Suppressor macrophage treated with lipopolysaccharide for 1 hour (primary cell): ENCODE measurements at places on chromosomes 16 and 17.

DNA sequence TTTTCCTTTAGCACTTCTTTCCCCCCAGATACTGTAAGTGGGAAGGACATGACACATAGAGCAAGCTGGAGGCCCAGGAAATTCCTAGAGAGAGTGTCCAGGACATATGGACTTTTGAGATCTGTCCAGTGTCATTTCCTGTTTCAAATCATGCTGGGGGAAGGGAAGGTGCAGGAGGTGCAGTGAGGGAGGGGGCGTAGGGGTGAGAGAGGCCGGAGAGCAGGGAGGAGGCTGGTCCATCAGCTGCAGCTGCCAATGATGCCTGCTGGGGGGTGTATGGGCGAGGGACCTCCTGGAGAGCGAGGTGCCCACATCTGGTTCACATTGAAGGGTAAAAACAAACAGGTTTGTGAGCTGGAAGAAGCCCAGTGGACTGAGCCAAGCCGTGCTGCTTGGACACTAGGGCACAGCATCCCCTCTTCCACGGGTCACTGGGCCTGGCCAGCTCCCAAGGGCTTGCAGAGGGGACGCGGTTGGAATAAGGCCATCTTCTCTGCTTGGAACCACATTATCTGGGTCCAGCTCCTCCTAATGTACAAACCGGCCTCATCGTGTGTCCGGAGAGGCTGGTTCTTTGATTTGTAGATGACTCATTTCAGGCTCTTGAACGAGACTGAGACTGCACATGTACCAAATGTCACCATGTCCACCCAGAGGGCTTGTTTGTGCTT, 70.4 kb upstream of the SMURF2 start:
- peak; percentile 25 for DNase-seq

DNA sequence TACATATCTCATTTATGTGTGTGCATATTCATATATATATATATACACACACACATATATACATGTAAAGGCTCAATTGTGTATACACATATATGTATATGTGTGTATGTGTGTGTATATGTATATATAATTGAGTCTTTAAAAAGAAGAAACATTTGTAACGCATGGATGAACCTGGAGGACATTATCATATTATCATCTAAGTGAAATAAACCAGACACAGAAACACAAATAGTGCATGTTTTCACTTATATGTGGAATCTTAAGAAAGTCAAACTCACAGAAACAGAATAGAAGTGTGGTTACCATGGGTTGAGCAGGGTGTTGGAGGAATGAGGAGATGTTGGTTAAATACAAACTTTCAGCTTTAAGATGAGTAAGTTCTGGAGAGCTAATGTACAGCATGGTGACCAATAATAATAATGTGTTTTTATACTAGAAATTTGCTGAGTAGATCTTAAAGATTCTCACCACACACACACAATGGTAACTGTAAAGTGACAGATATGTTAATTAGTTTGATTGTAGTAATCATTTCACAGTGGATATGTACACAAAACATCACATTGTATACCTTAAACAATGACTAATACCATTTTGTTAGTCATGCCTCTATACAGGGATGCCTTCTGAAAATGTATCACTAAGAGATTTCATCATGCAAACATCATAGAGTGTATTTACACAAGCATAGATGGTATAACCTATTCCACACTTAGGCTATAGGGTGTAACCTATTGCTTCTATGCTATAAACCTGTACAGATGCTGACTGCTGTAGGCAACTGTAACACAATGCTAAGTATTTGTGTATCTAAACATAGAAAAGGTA, 132.6 kb upstream of the CACNG5 start:
- peak; percentile 19 for DNase-seq

DNA sequence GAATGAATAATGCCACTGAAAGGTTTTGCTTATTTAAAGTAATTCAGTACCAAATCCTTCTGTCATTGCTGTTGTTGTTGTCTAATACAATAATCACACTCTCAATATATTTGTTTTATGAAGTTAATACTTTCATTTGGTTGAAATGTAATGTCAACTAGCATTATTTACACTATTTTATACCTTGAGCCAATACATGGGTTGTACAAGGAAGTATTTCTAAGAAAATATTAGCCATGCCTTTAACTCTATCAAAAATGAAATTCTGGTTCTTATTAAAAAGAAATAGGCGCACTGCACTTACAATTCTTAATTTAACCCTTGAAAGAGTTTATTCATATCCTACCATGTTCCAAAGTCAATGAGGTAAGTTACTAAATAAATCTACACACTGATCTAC, 17.6 kb upstream of the ABCA10 start:
- no peak for DNase-seq

GRCh38 chr17:4232168-4232813, 31.5 kb downstream of the ANKFY1 start:
- no peak for DNase-seq

DNA sequence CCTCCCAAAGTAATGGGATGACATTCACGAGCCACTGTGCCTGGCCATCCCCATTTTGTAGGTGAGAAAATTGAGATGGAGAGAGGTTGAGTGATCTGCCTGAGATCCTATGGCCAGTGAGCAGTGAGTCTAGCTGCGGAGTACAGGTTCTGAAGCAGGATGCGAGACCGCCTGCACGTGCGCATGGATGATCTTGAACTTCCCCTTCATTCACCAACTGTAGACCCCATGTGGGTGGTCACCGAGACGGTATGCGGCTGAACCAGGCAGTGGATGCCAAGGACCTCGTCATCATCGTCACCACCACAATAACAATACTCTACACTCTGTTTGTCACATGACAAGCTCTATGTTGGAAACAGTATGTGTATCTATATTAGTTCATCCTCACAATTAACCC, 6.2 kb upstream of the SPNS3 start:
- no peak for DNase-seq

DNA sequence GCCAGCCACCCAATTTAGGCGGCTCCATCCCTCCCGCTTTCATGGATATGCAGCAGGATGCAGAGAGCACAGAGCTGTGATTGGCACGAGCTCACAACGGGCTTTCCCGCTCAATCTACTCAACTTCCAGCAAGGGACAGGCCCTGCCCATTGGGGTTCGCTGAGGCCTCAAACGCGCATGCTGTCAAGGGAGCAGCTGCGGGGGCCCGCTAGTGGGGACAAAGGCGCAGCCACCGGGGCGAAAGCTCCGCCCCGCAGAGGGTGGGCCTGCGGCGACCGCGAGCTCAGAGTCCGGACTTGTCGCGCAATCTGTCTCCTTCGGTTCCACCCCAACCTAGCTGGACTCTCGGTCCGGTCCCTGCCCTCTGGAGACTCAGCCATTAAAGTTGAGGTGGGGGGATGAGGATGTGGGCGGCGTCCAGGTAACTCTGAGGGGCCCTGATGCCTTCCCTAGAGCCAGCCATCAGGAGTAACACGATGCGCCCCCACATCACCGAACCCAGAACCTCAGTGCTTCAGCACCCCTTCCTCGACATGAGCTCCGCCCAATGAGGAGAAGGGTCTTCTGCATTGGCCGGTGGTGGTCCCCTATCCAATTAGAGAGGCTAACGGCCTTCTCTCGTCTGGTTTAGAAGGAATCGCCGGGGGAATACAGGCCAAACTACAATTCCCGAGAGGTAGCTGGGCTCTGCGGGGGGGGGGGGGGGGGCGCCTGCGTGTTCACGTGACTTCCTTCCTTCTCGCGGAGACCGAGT, 489 bp upstream of the NFATC3 start:
- peak; percentile 90 for DNase-seq

DNA sequence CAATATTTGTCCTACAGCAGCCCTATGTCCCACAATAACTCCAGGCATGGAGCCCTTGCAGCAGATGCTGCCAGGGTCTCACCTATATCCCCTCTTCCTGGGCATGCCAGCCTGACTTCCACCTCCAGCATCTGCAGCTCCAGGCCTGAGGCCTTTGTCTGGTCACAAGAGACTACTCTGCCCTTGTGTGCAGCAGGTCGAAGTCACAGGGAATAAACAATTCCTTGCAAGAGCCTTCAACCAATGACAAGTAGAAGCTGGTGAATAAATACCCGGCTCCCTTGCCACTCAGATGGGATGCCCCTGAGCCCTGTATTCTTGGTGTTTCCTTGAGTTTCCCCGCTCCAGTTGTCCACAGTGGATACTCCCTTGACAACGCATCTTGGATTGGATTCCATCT, 23.0 kb downstream of the CES1 start:
- DNase-seq: no peak

- DNase-seq: no peak
Observed at GRCh38 chr17:46949291-46950174, 26.6 kb downstream of the GOSR2 start.

GRCh38 chr17:63039342-63039741, 73.3 kb downstream of the TANC2 start:
- DNase-seq: no peak

DNA sequence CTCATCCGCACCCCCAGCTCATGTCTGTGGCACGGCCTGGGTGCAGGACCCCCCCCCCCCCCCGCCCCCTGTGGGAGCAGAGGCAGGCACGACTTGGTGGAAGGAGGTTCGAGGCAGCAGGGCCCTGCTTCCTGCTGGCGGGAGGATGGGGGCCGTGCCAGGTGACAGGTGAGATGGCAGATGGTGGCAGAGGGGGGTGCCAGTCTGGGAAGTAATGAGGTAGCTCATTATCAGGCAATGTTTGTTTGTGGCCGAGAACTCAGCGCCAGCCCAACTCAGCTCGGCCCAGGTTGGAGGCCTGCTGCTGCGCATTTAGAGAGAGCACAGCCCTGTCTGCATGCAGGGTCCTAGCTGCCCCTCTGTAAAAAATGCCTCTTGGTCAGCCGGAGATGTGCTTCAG, 40.1 kb upstream of the JPH3 start:
- no peak for DNase-seq

- no peak for DNase-seq
Observed at GRCh38 chr16:27319257-27319965, 5.6 kb downstream of the IL4R start.

DNA sequence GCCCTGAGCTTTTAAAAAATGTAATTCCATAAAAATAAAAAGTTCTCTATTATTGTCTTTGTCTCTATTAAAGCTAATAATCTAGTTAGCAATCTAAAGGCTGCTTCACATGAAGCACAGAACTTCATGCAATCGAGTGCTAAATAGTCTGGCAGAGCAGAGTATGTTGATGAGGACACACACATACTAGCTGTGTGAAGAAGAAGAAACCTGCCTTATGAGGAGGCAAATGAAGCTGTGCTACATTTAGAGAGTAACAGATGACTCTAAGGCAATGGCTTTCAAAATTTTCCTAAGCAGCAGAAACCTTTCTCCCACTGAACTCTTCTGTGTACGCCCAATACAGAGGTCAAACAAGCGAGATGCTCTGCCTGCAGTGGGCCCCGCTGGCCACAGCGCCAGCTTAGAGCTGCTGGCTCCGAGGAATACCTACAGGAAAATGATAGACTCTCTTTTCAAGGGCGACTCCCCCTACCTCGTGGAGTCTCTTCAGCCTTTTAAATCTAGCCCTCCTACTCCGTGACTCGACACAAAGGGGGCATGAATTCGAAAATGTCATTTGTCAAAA, 39.2 kb downstream of the GNA13 start:
- no peak for DNase-seq

- DNase-seq: no peak
Observed at GRCh38 chr16:87438611-87438985, 46.5 kb downstream of the MAP1LC3B start.

- DNase-seq: peak; percentile 83
Observed at GRCh38 chr17:29155227-29155965, 24.8 kb downstream of the MYO18A start.

GRCh38 chr17:19762515-19762961, 14.4 kb upstream of the ALDH3A1 start:
- peak; percentile 83 for DNase-seq

DNA sequence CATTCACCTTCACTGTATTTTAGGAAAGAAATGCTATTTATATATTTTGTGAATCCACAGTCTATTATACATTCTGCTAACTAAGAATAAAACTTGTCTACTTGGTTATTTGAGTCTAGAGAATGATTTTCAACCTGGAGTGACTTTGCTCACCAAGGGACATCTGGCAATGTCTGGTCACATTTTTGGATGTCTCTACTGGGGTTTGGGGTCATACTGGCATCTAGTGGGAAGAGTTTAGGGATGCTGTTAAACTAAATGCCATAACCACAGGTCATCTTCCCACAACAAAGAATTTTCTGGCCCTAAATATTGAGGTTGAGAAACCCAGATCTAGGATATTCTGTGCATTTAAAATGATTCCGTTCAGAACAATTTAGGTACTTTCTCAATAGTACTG, 26.0 kb downstream of the KCNJ16 start:
- DNase-seq: no peak

GRCh38 chr16:69190046-69190588, 3.2 kb downstream of the SNTB2 start:
- no peak for DNase-seq

DNA sequence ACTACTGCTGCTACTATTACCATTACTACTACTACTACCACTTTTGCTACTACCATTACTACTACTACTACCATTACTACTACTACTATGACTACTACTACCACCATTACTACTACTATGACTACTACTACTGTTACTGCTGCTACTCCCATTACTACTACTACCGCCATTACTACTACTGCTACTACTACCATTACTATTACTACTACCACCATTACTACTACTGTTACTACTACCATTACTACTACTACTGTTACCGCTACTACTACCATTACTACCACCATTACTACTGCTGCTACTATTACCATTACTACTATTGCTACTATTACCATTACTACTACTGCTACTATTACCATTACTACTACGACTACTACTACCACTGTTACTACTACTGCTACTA, 209.1 kb downstream of the IRF8 start:
- no peak for DNase-seq

- peak; percentile 43 for DNase-seq
Observed at GRCh38 chr17:27408891-27409290, 47.4 kb upstream of the KSR1 start.

GRCh38 chr16:78333808-78334207, 234.4 kb downstream of the WWOX start:
- no peak for DNase-seq

DNA sequence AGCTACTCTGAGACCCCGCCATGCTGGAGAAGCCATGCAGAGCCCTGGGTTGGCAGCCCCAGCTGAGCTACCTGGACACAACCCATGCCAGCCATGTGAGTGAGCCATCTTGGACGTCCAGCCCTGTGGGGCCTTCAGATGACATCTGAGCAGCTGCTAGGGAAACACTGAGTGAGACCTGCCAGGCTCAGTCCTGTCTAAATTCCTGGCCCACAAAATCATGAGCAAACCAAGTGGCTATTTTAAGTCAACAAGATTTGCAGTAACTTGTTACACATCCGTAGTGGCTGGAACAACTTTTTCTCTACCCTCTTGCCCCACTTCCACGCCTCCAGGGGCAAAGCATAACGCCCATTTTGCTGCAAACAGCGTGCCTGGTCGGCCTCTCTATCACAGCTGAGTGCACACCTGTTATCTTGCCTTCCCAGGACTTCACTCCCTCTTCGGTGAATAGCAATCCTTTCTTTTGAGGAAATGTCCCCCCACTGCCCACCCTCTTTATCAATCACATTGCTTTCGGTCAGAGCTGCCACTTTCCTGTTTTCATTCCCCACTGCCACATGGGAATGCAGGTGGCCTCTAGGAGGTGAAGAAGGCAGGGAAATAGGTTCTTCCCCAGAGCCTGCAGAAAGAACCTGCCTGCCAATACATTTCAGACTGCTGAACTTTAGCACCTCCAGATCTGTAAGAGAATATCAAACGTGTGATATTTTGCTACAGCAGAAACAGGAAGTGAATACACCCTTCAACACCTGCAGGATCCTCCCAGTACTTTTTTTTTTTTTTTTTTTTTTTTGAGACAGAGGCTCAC, 7.4 kb upstream of the SCIMP start:
- no peak for DNase-seq

GRCh38 chr17:50793007-50793406, 25.7 kb upstream of the ANKRD40CL start:
- no peak for DNase-seq

GRCh38 chr16:72791786-72792185, 256.1 kb downstream of the ZFHX3 start:
- no peak for DNase-seq
